MG63 (cell line): ENCODE measurements at places on chromosomes 5 and 9.

GRCh38 chr9:93164085-93164484 is 19.9 kb upstream of the WNK2 start:
- no peak for DNase-seq

GRCh38 chr5:119078861-119079260 is 8.0 kb downstream of the DMXL1 start:
- no peak for DNase-seq

GRCh38 chr5:139413963-139414362 is 10.1 kb upstream of the SPATA24 start:
- no peak for DNase-seq

GRCh38 chr5:133117166-133117911 is 65.5 kb downstream of the HSPA4 start:
- no peak for DNase-seq

- DNase-seq, result no peak
These were observed 12.8 kb downstream of the C5orf63 start for GRCh38 chr5:127060470-127060985.

DNA sequence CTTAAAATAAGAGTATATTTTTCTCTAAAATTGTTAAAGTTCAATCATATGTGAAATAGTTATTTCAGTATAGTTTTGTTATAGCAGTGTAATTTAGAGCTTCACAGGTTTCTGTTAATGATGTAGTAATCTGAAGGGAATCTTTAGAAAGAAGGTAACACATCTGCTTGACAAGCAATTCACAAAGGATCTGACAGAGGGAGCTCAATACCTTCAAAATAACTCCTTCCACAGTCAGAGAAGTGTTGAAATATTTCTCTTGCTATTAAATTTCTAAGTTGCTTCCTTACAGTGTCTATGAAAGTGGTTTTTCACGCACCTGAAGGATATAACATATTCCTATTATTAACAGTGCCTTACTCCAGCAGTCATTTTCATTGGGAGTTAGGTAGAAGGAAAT is 44.9 kb downstream of the SLC25A51 start:
- no peak for DNase-seq

GRCh38 chr9:90517103-90517502 is 125.5 kb downstream of the DIRAS2 start:
- no peak for DNase-seq
